T-cell (primary cell): ENCODE measurements at places on chromosomes 6 and 20.

DNA sequence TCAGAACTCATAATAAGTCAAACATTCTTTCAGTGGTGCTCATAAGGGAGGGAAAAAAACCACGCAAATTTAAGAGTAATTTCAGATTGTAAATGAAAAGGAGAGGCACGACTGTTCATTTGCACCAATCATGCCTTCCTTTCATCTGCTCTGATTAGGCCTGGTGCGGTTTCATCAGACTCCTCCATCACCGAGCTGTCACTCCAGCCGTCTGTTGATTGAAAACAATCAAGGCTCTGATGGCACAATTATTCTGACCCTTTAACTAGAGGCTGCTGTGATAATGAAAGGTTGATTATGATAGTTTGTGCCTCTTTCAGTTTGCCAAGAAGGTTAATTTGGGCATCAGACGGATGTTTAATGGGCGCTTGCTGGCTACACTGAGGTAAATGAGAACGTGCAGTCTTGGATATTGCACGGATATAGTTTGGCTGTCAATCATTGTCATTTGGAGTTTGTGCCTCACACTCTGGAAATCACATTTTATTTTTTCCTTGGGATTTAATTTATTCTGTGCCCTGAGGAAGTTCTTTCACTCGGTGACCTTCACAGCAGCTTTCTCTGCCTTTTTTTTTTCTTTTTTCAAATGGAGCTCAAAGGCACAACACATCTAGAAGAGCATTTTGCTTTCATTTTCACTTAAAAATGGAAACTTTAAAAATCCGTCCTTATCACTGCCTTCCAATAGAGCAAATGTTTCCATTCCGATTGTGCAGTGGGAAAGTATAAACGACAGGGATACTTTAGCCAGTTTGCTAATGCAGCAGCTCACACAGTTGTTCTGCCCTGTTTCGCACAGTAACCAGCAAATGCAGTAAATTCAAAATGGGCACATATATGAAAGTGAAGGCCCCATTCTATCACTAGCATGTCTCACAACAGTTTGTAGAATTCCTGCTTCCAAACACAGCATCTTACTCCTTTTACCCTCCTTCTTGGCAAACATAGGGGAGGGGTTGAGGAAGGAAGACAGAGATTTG, 172.8 kb downstream of the KLHL32 start:
- no peak for DNase-seq

DNA sequence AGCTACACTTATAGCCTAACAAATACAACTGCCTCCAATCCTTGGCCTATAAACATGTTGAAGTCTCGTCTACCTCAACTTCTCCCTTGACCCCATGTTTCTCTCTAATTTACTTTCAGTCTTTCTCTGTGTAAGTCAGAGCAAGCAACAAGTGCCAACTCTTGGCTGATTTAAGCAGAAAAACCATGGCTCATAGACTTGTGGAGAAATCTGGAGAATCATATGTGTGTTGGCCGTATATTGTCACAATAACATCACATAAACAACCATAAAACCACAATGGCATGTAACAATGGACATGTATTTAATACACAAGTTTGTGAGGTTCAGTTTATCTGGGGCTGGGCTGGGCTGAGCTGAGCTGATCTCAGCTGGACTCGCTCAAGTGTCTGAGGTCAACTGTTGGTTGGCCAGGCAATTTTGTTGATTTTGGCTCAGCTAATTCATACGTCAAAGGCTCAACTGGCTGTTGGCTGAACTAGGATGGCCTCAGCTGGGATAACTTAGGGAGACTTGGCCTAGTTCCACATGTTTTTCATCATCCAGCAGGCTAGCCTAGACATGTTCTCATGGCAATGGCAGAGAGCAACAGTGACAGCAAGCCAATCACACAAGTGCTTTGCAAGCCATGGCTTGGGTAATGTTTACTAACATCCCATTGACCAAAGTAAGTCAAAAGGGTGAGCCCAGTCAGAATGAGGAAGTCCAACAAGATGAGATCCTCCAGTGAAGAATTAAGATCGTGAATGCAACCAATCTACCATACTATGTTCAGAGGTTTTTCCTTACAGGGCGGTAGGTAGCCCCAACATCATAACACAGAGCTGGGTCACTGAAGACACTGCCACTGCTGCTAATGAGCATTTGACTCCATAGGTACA, 12.9 kb upstream of the TBC1D22B start:
- no peak for DNase-seq

- no peak for DNase-seq
These were observed at the start of gene FILIP1 for GRCh38 chr6:75493400-75494064. FILIP1 (minus strand) TSS chr6:75493800; CDS start chr6:75414972, 78,828 bp downstream.

GRCh38 chr6:14095437-14095836, 22.1 kb upstream of the CD83 start:
- DNase-seq, result peak; percentile 13

DNA sequence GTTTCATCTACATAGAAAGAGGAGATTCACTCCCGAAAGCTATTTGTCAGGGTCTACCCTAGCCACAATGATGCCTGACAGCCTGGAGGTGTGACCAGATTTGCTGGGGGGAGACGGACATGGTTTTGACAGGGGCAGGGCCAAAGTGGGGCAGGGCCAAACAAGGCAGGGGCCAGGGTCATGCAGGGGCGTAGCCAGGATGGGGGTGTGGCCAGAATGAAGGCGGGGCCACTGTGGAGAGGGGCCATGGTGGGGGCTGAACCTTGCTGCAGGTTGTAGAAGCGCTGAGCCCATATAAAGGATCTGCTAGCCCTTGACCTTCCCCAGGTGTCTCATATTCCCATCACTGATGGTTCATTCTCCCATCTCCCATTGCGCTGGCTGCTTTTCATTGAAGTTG, 184.1 kb upstream of the SULF2 start:
- DNase-seq, result no peak

DNA sequence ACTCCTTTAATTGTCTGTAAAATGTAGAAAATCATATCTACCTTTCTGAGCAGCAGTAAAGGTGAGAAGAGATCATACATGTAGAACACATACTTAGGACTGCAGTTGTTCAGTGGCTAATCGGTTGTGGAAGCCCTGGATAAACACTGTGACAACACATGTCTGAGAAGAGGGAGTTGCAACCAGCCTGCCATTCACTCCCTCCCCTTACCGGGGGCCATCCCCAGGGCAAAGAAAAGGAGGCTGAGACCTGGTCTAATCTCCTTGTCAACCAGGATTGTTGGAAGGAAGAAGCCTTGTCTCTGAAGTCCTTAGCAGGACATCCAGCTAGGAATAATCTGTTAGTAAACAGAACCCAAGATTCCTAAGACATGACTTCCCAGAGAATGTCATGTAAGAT, 462.5 kb upstream of the AGPAT4 start:
- DNase-seq, result no peak

DNA sequence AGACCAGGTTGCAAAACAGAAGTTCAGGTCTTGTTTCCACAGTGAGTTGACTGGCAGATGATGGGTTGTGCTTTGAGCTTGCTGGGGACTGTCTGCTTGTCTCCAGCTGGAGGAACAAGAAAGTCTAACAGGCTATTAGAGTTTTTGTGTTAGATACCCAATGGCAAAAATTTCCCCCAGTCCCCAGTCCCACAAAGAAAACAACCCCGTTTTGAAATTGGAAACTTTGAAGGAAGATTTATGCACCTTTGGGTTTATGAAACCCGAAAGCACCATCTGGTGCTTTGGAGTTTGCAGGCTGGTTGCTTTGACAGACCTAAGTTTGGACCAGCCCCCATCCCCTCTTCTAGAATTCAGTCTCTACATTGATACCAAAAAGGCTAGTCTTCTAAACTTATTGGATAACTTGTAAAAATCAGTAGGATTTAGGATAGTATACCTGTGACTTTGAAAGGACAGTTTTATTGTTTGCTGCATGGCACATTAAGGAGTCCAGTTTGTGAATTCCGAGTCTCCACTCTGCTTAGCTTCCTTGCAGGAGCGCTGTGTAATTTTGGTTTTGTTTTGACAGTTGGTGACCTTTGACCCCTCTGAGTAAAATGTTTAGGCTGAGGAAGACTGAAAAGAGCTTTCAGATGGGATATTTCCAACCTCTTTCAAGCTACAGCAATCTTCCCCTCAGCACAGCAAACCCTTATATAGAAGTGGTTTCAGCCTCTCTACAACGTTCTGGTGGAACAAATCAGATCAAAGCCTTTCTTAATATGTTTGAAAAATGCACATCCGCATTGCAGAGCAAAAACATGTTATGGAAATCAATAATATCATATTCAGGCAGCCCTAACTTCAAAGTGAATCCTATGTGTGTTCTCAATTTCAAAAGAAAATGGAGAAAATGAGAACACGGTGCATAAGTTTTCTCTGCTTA, 25.5 kb upstream of the PRL start:
- no peak for DNase-seq

GRCh38 chr6:110392727-110393126, 22.6 kb downstream of the DDO start:
- DNase-seq, result no peak

DNA sequence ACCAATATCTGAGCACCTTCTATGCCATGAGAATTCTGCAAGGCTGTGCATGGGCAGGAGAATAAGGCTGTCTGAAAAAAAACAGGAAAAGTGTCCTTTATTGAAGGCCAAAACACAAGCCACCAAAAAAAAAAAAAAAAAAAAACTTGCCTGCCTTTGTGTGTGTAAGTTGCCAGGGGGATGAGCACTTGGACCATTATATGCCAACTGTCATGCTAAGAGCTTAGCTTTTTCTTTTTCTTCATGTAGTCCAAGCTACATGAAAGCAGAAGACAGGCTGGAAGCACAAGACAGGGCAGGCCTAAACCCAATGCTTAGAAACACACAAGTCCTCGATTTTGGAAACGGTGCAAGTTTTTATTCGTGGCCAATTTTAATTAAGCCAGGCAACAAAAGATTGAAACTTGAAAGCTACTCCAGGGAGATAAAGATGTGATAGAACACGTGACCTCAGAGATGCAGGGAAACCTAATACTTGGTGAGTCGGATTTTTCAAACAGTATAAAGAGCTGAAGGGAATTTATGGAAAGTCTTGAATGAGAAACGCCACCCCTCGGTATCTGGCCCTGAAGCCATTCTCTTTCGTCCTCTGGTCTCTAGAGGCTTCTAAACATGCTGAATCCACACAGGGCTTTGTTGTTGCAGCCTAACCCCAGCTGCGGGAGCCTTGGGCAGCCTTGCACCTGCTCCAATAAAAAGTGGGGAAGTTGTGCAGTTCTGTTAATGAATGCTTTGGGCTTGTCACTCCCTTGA, 8.6 kb downstream of the BMP7 start:
- no peak for DNase-seq

- DNase-seq, result no peak
These were observed 5.4 kb upstream of the GSTA5 start for GRCh38 chr6:52846002-52846401.

- no peak for DNase-seq
These were observed 199.3 kb upstream of the SGK1 start for GRCh38 chr6:134517145-134517658.

DNA sequence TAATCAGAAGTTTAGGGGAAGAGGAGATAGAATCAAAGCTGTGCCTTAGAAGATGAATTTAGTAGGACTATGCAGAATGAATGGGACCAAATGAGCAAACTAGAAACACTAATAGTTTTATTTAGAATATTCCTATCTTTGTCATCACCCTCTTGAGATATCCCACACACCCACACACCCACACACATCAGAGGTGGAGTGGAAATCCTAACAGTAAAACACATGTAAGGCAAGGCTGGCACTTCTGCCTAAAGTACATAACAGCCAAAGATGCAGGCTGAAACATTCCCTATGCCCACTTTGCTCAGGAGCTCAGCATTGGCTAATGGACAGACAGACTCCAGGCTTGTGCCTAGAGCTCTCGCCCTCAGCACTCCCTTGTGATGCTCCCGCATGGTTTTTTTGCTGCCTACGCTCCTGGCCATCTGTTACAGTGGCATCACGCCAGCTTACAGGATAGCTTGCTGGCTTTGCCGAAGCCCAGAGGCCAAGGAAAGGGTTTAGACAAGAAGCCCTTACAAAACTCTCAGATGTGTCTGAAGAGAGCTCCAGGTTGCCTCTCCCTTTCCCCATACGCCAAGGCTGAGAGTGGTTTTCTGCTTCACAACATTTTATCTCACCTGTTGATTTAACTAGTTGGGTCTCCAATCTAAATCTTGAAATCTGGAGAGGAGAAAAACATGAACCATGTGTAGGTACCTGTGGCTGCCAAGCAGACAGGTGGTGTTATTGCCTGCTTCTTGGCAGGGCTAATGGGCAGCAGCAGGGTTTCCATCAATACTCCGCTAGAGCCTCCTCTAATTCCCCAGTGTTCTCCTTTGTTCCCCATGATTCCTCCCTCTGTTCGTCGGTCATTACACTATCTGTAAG, 282.6 kb upstream of the ID4 start:
- DNase-seq, result no peak

- no peak for DNase-seq
These were observed 131.5 kb downstream of the SOBP start for GRCh38 chr6:107621229-107621937.

- no peak for DNase-seq
These were observed 1.4 kb downstream of the PLAGL2 start for GRCh38 chr20:32205843-32206759.

GRCh38 chr6:170388113-170388512, 81.6 kb downstream of the FAM120B start:
- DNase-seq, result no peak

- DNase-seq, result no peak
These were observed 75.0 kb downstream of the IBTK start for GRCh38 chr6:82172594-82172993.
